Ovary (tissue), 10 donors: ENCODE measurements at places on chromosomes 5 and 9.

- peak; percentile 19 for DNase-seq
Measured at GRCh38 chr5:56814361-56814962, 887 bp upstream of the MAP3K1 start.

- DNase-seq = no peak
Measured at GRCh38 chr5:135592312-135593045, 13.7 kb upstream of the CXCL14 start.

DNA sequence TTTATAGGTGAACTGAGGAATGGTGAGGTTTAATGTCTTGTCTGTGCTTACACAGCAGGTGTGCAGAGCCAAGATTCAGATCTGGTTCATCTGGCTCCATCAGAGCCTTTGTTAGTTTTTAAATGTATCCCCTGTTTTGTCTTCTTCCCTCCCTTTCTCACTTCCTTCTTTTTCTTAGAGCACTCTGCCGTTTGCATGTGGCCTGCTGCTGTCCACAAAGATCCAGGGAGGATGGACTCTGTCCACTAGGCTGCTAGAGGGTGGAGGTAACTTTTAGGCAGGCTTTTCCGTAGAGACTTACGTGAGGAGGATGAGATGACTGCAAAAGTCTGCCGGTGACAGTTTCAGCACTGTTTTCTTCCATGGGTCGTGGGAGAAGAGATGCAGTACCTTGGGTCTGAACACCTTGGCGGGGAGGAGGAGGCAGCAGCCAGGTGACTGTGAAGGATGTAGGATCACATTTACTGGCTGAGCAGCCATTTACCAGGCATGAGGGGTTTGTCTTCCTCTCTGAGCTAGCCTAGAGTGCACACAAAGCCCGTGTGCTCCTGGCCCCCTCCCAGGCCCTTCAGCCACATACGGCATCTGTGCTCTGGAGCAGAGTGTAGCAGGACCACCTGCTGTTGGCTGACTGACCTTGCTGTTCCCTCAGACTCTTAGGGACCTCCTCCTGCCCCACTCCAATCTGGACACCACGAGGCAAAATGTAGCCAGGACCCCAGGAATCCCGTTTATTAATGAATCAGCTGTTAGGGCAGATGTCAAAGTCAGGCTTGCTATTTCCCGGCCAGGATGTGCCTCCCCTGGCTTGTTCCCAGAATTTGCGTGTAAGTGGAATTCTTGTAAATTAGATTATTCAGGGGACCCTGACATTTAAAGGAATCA lies 1.8 kb downstream of the NTMT1 start:
- no peak for DNase-seq

- DNase-seq = no peak
Measured at GRCh38 chr5:112787261-112787660, 49.6 kb downstream of the APC start.

DNA sequence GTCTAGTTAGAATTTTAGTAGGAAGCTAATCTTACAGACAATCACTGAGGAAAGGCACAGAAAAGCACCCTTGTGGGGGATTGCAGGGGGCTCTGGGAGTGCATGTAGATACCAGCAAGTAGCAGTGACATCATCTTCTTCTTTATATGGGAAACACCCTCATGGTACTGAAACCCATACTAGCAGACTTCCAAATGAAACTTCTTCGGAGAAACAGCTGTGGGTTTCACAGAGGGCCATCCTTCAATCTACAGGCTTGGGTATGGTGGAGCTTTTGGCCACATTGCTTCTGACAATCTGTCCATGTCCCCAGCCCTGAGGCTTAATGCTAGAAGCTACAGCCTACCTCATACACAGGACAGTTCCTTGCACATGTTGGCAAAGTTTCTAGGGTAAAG lies 165.2 kb upstream of the NFIB start:
- DNase-seq = no peak

DNA sequence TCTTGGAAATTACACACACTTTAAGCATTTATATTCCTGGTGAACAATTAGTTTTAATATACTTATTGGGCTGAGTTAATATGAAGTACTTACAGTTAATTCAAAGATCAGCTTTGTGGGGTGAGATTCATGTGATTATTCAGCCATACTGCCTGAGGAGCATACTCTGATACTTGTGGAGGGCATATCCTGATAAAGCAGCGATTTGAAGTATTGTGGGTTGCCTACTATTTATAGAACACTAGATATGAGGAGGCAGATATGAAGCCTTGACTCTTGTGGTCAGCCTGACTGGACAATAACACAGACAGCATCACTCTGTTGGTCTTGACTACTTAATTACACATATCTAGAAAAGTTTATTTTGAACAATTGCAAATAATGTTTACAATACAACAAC lies 27.0 kb upstream of the AGGF1 start:
- DNase-seq = no peak

GRCh38 chr5:916441-917293 lies 24.0 kb downstream of the TRIP13 start:
- DNase-seq = no peak

DNA sequence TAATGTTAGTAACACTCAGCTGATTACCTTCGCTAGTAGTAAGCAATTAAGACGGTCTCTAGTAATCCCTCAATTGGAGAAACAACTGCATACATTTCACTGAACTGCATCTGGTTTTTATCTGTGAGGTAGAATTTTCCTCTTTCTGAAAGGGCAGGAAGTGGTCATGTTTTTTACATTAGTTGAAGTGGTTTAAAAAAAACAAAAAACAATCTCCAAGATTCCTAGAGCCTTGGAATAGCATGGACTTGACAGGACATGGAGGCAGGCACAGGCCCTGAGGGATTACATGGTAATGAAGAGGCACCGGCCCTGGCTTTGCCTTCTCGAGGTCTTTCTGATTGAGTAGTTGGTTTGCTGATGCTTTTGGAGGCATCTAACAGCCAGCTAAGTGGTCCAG lies 25.8 kb downstream of the THBS4 start:
- no peak for DNase-seq

- DNase-seq = no peak
Measured at GRCh38 chr5:132841305-132841704, 10.9 kb upstream of the SHROOM1 start.

DNA sequence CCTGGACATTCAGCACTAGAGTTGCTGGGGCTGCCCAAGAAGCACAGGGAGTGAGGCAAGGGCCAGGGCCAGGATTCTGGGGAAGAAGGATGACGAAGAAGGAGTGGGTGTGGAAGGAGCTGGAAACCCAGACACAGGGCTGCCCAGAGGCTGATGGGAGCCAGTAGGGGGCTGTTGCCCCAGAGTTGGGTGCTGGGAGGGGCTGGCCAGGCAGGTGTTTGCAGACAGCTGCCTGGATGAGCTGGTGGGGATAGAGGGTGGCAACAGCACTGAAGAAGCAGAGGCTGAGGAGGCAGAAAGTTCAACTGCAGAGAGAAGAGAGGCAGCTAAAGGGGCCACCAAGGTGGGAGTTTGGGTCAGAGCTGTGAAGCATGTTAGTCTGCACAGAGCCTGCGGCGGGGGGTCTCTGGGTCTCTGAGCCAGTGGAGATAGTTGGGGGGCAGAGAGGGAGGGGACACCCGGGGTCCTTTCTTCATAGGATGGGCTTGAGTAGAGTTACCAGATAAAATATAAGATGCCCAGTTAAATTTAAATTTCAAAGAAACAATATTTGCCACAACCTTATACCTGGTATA lies 2.5 kb upstream of the AQP7 start:
- no peak for DNase-seq

DNA sequence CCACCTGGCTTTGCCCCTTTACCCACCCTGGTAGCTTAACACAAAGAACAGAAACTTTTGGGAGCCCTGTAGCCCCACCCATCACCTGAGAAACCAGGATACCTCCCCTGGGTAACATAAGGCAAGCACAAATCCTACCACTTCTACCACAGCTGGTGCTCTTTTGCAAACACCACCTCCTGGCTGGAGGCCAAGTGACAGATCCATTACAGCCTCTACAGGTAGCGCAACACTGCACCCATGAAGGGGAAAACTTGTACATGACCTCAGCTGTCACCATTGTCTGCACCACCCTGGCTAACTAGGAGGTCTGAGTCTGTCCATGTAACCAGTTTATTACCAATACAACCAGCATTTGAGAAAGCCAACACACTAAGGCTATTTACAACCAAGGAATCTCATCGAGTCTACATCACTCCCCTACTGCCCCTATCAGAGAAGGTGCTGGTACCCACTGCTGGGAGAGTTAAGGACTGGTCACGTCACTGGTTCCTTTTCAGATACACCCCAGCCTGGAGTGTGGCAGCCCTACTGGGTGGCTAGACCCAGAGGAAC lies 128.6 kb downstream of the PJA2 start:
- DNase-seq = no peak

DNA sequence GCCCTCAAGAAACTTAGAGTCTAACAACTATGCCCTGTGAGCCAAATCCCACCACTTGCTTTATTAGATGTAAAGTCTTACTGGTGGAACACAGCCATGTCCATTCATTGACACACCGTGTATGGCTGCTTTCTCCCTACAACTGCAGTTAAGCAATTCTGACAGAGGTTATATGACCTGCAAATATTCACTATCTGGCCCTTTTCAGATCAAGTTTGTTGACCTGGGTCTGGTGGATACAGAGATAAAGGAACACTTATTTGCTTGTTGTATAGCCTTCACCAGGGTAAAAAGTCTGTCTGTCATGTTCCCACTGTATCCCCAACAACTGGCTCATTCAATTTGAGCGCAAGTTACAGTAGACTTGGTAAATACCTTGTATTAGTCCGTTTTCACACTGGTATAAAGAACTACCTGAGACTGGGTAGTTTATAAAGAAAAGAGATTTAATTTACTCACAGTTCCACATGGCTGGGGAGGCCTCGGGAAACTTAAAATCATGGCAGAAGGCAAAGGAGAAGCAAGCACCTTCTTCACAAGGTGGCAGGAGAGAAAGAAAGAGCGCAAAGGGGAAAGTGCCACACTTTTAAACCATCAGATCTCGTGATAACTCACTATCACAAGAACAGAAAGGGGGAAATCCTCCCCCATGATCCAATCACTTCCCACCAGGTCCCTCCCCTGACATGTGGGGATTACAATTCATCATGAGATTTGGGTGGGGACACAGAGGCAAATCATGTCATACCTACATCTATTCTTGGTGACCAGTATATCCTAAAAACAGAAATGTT lies 27.9 kb downstream of the DEPDC1B start:
- DNase-seq = no peak

- DNase-seq = no peak
Measured at GRCh38 chr9:79581794-79582193, 10.0 kb downstream of the TLE4 start.

DNA sequence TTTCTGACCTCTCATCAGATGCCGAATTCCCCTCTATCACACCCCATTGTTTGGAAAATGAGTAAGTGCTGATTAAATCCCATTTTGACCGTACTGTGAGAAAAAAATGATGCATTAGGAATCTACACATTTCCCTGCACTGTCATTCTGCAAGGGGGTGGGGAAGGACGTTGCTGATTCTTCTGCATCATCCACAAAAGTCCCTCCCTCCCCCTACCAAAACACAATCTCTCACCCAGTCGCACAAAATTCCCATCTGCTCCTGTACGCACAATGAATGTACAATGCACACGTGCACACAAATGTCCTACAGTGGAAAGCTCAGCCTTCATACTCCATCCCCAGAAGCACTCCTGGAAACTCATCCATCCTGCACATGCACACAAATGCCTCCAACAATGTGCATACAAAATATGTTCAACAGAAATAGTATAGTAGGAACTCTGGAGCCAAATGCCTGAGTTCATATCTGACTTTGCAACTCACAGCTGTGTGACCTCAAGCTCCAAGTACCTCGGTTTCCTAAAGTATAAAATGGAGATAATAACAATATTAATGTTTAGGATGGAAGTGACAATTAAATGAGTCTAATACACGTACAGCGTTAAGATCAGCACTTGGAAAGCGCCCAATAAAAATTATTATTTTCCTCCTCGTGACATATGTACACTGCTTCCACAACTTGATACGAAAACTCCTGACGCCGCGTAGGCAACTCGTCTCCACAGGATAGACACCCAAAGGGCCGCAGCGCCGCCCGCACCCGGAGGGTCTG lies 809 bp downstream of the TNIP1 start:
- DNase-seq = no peak

GRCh38 chr9:128101690-128102089 lies 25.8 kb downstream of the PTGES2 start:
- DNase-seq = peak; percentile 80

DNA sequence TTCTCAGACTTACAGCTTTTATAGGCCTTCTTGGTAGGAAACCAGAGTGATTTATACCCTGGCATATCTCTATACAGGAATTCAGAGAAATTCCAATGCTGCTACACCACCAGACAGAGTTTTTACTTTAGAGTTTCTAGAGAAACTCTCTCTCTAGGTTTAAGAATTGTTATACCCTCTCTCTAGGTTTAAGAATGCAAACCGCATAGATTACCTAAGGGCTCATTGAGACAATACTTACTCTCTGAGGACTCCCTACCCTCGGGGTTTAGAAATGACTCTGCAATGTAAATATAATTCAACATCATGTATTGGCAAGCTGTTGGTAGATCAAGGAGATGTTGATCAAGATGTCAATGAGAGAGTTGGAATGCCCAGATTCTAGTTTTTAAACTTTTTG lies 15.3 kb upstream of the ELAVL2 start:
- DNase-seq = no peak

DNA sequence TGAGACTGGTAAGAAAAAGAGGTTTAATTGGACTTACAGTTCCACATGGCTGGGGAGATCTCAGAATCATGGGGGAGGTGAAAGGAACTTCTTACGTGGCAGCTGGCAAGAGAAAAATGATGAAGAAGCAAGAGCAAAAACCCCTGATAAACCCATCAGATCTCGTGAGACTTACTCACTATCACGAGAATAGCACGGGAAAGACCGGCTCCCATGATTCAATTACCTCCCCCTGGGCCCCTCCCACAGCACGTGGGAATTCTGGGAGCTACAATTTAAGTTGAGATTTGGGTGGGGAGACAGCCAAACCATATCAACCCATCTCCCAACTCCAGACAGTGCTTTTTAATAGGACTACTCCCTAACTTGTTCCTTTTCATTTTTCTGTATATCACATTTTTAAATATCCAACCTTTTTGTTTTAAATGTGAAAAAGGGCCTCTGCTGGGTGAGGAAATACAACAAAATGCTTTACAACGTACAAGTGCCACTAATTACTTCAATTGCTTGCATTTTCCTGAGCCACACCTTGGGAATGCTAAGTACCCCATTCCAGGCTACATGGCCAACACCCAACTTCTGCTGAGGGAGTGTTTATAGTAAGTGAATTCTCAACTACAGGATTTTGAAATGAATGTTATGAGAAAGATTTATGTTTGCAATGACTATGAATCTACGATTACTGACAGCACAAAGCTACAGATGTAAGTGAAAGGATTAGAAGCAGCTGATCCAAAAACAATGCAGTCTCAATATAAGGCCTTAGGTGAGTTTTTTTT lies 294.1 kb upstream of the CD180 start:
- DNase-seq = no peak

DNA sequence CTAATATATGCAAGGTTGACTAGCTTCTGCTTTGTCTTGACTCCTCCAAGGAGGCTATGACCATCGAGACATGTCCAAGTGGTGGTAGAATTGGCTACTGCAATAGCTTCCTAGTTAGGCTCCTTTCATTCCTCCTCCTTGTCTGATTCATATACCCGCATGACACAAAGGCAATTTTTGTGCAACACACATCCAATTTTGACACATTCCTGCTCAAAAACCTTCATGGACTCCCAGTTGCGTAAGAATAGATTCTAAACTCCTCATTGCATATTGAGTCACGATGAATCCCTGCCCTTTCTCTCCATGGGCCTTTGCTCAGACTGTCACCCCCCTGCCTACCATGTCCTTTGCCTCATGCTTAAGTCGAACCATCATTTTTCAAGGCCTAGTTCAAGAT lies 344.5 kb downstream of the ACTL7B start:
- DNase-seq = no peak

GRCh38 chr5:78621291-78621738 lies 27.3 kb downstream of the LHFPL2 start:
- no peak for DNase-seq

GRCh38 chr5:121890297-121890858 lies 38.7 kb downstream of the FTMT start:
- DNase-seq = no peak
